Transverse colon (tissue), 4 donors: ENCODE measurements at places on chromosomes 6 and 20.

DNA sequence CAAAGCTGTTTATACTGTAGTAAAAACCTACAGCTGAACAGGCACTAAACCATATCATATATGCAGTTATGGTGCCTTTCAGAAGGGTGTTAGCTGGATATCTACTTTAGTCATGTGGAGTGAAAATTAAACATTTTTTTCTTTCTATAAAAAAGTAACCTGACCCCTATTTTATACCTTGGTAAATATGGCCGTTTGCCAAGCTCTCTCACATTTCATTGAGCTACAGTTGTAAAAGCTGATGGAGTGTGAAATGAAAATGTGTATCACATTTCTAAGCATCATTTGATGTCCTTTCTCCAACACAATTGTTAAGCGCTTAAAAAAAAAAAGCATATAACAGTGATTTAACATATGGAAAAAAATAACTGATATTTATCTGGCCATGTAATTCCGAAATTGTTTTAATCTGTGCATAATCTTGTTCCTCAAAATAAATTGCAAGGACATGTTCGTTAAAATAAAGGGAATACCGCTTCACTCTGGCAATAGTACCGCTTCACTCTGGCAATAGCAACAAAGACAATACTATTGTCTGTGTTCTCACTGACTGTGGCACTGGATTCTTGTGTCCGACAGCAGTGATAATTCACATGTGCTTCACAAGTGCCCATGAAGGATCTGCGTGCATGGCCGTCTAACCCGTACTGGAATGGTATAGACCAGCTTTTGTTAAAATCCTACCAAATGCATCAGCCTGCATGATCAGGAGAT lies 391.8 kb upstream of the SOX4 start:
- no peak for DNase-seq

DNA sequence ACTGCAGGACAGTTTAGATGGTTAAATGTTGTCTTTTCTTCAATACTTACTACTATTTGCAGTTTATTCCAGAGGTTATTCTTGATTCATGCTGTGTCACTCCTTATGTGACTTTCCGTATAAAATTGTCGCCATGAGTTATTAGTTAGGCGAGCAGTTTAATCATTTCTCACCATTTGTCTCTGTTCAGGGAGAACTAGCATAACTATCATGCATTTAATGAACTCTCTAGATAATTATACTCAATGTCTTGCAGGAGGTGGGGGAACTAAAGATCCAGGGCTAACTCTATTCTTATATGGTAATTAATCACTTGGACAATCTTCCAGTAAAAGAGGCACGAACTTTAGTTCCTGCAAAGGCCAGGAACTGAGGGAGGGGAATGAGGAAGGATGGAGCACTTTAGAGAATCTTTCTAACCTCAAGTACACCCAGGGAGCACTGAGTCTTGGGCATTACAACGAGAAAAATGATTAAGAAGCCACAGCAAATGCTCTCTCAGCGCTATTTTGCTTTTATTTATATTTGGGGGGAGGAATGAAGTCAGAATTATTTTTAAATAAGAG lies 58.3 kb downstream of the IYD start:
- no peak for DNase-seq

DNA sequence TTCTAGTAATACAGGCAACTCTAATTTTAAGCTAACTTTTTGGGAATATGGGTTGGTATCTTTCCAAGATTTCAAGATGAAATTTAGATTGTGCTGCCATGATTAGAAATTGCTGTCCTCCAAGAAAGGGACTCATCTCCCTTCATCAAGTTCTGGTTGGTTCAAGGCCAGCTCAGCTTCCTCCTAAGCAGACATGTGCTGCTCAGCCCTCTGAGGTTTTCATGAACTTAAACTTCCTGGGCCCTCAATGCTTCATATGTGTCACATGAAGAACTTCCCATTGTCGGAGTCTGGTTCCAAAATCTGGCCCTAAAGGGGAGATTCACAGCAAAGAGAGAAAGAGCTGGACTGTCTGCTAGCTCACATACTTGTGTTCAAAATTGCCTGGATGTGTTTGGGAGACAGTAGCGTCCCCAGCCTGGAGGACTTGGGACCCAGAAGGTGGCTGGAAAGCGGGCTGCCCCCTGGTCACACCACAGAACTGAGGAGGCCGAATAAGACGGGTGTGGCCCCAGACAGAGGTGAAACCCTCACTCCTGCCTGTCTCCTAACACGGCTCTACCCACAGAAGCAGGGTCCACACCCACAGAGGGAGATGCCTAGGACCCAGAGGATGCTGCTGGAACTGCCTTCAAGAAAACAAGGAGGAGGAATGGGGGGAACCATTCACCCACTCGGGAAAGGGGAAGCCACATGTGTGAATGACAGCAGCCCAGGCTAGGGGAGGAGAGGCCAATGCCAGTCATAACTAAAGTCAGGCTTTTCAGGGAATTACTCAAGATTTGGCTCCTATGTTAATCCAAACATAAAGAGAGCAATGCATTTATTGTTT lies 54.3 kb upstream of the GPR31 start:
- no peak for DNase-seq

DNA sequence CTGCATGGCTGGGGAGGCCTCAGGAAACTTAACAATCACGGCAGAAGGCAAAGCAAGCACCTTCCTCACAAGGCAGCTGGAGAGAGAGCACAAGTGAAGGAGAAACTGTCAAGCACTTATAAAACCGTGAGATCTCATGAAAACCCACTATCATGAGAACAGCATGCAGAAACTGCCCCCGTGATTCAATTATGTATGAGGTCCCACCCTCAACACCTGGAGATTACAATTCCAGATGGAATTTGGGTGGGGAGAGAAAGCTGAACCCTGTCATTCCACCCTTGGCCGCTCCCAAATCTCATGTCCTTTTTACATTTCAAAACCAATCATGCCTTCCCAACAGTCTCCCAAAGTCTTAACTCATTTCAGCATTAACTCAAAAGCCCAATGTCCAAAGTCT lies 107.2 kb upstream of the ECI2 start:
- no peak for DNase-seq

- peak; percentile 13 for DNase-seq
Observed at GRCh38 chr6:129882510-129883023, 21.5 kb upstream of the TMEM244 start.

DNA sequence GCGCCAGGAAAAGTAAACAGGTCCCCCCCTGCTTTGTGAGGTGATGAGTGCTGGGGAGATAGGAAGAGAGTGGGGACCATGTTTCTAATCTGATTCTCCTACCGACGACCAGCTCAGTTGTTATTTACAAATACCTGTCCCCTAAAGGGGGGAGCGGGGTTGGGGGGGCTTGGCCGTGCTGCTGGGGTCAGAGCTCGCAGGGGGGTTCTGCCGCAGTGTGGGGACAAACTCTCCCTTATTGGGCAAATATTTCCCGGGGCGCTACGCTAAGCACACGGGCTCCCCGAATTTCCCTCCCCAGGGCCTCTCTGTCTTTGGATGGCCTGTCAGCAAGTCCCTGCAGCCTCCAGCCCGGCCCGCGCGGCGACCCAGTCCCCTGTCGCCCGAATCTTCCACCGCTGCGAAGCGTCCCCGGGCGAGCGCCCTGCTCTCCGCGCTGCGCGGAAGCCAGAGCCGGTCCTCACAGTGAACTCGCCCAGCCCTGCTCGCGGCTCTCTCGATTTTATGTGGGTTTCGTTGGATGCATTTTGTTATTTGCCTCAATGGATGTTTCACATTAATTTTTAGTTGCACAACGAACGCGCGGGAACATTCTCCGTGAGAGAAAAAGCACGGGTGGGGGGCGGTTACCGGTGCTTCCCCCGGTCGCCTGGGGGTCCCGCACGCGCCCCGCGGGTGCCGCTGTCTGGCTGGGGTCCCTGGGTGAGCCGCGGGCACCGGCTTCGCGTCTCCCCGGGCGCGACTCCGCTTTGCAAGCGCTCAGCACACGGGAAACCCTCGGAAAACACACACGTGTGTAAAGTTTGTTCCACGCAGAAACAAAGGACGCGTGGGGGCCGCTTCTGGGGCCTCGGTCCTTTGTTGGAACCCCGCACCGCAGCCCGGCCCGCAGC lies 1.5 kb upstream of the STX16 start:
- peak; percentile 28 for DNase-seq

- no peak for DNase-seq
Observed at GRCh38 chr6:6781172-6781872, 192.8 kb downstream of the LY86 start.

DNA sequence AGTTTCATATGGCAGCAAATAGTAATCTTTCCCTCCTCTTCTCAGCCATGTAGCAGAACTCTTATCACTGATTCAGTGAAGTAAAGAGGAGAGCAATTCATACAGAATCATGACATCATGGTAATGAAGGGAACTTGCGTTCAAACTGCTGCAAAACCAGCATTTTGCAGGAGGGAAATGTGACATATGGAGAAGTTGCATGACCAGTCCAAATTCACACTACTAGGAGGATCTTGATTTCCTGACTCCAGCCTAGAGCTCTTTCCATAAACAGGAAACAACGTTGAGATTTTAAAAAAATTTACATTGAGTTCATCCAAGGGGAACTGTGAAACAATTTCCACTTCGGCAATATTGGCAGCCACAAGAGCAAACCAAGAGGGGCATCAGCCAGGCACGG lies 63.8 kb downstream of the MBOAT1 start:
- no peak for DNase-seq

- no peak for DNase-seq
Observed at GRCh38 chr20:23290761-23291574, 59.6 kb upstream of the NXT1 start.

- no peak for DNase-seq
Observed at GRCh38 chr6:52016915-52017748, 70.3 kb downstream of the PKHD1 start.

DNA sequence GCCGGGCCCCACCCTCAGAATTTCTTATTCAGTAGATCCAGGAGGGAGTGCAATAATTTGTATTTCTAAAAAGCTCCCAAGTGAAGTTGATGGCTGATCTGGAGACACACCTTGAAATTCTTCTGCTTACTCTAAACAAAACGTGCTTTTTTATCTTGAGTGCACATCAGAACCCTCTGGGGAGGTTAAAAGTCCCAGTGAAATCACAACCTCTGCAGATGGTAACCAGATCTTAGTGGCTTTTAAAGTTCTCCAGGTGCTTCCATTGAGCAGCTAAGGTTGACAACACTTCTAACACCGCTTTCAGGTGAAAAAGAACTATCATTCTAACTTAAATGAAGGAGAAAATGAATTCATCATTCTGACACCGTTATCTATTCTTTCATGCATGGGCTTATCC lies 45.6 kb upstream of the ESR1 start:
- no peak for DNase-seq

DNA sequence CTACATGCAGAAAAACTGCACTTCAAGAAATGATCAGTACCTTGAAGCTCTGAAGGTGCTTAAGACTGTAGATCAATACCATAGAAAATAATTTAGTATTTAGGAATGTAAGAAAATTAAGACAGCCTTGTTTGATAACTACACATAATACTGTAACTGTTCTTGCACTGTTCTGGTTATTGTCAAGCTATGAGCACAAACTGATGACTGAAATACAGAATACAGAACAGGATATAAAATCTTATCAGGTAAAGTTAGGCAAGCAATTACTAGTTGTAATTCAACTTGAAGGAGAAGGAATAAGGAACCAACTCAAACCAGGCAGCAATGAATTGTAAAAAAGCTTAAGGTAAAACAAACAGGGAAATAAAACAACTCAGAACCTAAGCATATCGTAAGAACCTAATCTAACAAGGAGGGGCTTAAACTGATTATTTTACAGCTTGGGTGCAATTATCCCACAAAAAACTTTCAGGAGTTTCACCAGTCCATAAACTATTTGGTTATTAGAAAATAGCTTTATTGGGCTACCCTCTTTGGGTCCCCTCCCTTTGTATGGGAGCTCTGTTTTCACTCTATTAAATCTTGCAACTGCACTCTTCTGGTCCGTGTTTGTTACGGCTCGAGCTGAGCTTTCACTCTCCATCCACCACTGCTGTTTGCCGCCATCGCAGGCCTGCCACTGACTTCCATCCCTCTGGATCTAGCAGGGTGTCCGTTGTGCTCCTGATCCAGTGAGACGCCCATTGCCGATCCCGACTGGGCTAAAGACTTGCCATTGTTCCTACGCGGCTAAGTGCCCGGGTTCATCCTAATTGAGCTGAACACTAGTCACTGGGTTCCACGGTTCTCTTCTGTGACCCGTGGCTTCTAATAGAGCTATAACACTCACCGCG lies 97.7 kb downstream of the ATG5 start:
- DNase-seq = peak; percentile 31

DNA sequence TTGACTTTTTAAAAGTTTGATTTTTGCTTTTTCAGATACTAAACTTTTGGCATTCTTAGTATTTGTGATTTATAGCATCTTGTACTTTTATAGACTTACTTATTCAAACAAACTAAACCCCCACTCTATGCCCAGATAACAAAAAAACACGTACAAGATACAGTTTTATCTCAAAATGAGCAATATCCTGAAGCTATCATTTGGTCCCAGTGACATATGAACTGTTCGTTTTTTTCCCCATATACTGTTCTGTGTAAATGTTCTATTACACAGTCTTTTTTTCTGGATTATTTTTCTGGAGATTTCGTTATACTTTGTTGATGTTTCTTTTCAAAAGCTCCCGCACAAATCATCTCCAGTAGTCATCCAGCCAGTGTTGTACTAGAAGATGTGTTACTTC lies 27.3 kb upstream of the SERINC3 start:
- no peak for DNase-seq

GRCh38 chr6:156791320-156791850 lies 14.2 kb downstream of the ARID1B start:
- no peak for DNase-seq

- no peak for DNase-seq
Observed at GRCh38 chr20:10551732-10552724, 116.9 kb downstream of the SLX4IP start.

GRCh38 chr6:125101631-125102030 lies 51.9 kb upstream of the TPD52L1 start:
- no peak for DNase-seq

DNA sequence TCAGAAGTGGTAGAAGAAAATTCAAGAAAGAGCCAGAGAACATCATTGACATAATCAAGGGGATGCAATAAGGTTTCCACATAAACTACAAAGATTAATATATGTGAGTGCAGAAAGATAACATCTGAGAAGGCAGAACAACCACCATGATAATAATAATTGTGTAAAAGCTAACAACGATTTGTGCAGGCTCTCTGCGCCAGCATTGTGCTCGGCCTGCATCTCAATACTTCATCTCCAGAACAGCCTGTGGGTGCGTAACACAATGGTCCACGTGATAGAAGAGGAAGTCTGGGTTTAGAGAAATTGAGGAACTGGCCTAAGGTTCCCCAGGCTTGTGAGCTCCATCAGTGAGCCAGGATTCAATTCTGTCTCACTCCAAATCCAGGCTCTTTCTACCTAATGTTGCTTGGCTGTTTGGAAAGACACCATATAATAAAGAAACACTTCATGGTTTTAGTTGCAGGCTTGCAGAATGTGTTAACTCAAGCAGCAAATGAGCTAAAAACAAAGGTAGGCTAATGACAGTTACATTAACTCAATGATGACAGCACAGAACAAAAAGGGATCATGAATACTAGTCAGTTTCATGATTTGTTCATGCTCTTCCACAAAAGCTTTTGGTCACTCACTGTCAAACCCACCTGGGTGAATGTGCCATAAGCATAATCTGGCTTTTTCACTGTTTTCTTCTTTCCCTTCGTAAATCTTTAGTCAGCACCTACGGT lies 71.2 kb downstream of the LY86 start:
- peak; percentile 19 for DNase-seq

GRCh38 chr6:117072134-117072533 lies 193.2 kb upstream of the VGLL2 start:
- no peak for DNase-seq
